ENCODE measurements at places on chromosomes 11 and 22.
A peak's percentile ranks its signal among the peaks of the same experiment; 100 is the strongest.

- no peak for DNase-seq
These were observed 796 bp downstream of the MYOD1 start for GRCh38 chr11:17719938-17720795.

GRCh38 chr11:830295-831117 is 2.2 kb upstream of the CD151 start:
- peak; percentile 49 for DNase-seq

DNA sequence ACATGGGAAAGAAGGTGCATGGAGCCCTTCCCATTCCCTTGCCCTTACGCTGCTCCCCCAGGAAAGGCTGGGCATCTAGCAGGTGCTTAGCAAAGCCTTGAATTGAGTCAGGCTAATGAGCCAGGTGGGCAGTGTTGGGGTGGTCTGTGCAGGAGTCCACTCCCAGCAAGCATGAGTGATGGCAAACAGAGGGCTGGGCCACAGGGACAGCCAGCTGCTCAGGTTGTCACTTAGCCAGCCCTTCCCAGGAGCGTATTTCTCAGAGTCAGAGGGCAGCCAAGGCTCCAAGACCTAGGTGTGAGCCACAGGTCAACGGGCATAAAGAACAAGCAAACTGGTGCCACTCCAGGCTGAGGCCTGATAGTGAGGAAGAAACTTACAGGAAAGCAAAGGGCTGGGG is 149.8 kb downstream of the DSCAML1 start:
- DNase-seq = no peak

- no peak for DNase-seq
These were observed 65.2 kb upstream of the ADA2 start for GRCh38 chr22:17284466-17284865.

DNA sequence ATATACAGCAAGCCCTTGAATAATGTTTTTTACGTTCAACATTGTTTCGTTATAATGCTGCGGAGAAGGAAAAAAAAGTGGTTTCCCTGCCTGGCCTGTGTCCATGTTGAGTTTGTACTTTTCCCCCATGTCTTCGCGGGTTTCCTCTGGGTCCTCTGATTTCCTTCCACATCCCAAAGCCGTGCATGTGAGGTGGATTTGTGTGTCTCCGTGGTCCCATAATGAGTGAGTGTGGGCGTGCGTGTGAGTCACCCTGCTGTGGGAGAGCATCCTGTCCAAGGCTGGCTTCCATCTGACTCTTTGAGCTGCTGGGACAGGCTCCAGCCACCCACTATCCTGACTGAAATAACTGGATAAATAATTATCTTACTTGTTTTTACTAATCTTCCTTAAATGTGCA is 29.6 kb upstream of the SNX19 start:
- no peak for DNase-seq

DNA sequence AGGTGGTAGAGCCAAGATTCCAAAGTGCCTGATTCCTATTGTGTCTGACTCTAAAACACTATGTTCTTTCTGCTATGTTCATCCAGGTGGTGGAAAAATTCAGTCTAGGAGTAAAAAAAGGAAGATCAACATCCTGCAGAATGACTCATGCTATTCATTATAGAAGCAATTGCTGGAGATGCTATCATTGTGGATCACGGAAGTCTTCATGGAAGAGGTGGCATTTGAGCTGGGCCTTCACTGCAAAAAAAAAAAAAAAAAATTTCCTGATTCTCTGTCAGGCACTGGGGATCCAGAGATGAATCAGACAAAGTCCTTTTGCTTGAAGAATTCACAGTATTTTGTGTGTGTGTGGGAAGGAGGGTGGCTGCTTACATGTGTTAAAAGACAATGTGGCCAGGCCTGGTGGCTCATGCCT is 1.4 kb upstream of the UVRAG start:
- DNase-seq = no peak

DNA sequence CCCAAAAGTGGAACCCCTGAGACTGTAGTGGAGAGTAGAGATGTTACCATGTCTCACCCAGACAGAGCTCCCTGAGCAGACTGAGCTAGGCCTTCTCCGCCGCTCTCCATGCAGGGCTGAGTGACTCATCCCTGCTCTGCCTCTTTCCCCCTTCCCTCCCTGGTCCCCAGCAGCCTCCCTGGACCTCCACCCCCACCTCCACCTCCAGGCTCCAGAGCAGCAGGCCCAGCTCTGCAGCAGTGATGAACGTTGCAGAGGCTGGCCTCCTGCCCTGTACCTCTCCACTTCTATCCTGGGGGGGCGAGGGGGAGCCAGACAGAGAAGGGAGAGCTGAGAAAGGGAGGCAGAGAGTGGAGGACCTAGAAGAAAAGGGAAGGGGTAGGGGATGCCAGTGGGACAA is 19.3 kb upstream of the ARAP1 start:
- DNase-seq = no peak

- no peak for DNase-seq
These were observed 31.2 kb downstream of the MTMR3 start for GRCh38 chr22:29914165-29914564.

DNA sequence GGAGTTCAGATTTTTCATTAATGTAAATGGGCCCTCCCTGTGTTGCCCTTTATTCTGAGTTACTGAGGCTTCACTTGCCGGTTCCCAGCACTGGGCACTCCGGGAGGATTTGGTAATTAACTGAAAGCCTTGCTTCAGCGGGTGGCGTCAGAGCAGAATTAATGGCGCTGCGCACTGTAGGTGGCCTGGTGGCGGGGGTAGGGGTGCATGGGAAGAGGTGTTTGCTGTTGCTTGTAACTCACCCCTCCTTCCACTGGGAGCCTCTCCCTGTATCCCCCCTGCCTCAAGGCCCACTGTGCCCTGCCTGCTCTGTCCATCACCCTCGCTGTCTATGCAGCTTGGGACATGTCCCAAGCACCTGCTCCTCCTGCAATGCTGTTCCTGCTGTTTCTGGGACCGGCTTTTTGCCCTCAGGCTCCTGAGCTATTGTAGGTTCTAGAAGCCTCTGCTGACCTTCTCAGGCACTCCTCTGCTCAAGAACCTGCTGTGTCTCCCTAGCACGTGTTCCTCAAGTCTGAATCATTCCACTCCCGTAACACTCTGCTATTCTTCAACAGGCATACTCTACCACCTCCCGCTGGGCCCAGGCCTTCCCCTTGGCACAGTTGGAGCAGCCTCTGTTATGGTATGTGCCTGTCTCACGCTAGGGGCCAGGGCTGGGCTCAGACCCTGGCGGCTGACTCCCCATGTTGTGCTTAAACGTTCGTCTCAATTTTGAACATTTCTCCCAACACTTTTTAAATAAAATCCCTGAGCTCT is 24.4 kb downstream of the ARHGAP8 start:
- DNase-seq = no peak

GRCh38 chr22:43777286-43777685 is 34.8 kb downstream of the EFCAB6 start:
- no peak for DNase-seq

DNA sequence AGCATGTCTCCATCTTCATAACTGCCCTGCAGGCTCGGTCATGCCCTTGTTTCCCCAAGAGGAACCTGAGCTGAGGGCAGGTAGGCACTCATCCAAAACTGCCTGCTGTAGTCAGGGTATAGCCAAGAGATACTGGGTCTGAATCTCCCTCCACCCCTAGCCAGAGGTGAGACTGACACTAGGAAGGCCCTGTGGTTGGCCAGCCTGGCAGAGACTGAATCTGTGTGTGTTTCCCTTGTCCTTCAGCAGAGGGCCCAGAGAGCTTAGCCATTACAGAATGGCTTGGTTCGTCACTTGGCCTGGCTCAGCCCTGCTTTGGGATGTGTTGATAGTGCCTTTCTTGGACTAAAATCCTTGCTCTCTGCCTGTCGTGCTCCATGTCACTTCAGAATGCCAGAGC is 79.3 kb upstream of the SUSD2 start:
- no peak for DNase-seq

DNA sequence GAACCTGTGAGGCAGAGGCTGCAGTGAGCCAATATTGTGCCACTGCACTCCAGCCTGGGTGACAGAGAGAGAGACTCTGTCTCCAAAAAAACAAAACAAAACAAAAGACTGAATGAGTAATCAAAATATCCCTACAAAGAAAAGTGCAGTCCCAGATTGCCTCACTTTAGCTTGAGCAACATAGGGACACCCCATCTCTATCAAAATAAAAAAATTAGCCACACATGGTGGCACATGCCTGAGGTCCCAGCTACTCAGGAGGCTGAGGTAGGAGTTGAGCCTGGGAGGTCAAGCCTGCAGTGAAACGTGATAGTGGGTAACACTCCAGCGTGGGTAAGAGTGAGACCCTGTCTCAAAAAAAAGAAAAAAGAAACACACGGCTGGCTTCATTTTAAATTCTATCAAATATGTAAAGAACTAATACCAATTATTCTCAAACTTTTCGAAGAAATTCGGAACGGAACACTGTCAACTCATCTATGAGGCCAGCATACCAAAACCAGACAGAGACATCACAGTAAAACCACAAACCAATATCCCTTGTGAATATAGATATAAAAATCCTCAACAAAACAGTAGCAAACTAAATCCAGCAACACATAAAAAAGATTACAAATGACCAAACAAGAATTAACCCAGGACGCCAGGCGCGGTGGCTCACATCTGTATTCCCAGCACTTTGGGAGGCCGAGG is 12.9 kb downstream of the CHEK2 start:
- no peak for DNase-seq

GRCh38 chr22:42635531-42635930 is 4.9 kb downstream of the ATP5MGL start:
- no peak for DNase-seq

GRCh38 chr11:44861849-44862557 is 88.7 kb downstream of the TP53I11 start:
- DNase-seq = peak; percentile 29

DNA sequence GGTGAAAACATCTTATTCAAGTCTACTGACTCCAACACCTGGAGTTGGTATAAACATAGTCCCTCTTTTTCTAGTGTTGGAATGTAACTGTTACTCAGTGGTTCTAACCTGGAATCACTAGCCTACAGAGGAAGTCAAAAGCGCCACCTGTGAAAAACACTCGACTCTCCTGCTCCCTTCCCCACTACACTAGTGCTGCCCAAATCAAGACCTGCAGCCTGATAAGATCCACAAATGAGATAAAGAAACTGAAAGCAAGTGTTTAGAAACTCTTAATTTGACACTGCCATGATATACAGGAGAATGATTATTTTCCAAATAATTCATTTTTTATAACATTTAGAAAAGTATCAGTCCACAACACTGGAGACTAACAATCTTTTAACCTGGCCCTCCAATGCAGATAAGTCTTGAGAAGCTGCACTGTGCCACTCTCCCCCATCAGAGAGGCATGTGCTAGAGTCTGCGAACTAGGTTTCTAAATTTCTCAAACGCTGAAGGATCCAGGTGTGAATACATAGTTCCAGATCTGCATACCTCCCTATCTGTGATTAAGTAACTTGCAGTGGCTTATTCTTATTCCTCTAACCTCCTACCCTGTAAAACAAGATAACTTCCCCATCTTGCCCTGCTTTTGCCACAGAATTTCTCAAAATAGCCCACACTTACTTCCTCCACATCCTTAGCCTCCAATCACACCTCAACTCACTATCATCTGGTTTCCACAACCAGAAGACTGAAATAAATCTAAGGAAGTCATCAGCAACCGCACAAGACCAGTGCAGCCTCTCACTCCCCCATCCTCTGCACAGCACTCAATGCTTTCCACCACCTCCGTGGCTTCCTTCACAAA is 88.1 kb downstream of the RRAS2 start:
- DNase-seq = no peak

- no peak for DNase-seq
These were observed 2.0 kb downstream of the SLC15A3 start for GRCh38 chr11:60950024-60950423.

DNA sequence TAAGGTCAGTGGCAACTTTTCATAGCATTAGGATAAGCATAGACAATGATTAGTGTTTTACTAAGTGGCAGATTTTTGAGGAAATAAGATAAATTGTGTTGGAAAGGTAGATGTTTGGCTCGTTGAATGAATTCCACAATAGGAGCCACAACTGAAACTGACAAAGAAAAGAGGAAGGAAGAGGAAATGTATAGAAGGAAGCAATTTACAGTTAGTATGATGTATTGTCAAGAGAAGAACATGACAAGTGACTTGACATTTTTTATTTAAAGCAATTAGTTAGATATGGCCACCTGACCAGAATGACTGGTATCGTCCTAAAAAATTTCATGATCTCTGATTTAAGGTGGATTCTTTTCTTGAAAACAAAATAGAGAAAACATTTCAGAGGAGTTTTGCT is 3.1 kb upstream of the RAG2 start:
- no peak for DNase-seq

GRCh38 chr22:40714499-40715337 is 35.4 kb downstream of the MCHR1 start:
- DNase-seq = no peak

DNA sequence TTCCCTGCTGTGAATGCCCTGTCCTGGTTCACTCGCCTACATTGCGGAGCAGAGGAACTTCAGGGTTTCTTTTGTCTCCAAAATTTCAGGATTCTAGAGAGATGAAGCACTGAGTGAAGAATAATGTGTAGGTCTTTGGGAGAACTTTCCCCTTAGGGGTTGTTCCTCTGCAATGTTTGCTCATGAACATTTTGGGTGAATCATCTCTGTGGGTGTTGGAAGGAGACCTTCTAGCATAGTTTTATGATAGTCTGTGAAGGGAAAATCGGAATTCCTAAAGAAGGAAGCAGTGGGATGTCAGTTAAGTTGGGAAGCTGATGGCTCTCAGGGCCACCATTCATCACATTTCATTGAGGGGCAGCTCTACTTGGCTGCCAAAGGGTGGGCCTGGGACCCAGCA is 64.8 kb downstream of the MIAT start:
- no peak for DNase-seq

- DNase-seq = no peak
These were observed 23.4 kb downstream of the C2CD3 start for GRCh38 chr11:74147199-74147929.

- DNase-seq = no peak
These were observed 32.4 kb upstream of the SEPTIN5 start for GRCh38 chr22:19681863-19682245.

GRCh38 chr11:67586568-67587250 is 3.1 kb downstream of the GSTP1 start:
- no peak for DNase-seq

GRCh38 chr11:35661534-35661933 is 1.0 kb upstream of the TRIM44 start:
- DNase-seq = no peak

GRCh38 chr11:12962306-12962705 is 46.8 kb upstream of the RASSF10 start:
- no peak for DNase-seq

DNA sequence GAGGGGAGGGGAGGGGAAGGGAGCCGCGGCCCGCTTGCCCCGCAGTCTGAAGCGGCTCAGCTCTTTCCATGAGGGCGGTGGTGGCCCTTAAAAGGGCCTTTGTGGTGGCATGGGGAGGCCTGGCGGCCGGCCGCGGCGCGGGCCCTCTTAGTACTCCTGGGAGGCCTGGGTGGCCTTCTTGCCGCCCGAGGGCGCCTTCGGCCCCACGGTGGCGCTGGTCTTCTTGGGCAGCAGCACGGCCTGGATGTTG is 6.9 kb downstream of the DPAGT1 start:
- no peak for DNase-seq

- no peak for DNase-seq
These were observed 40.4 kb downstream of the SHISAL1 start for GRCh38 chr22:44272401-44272771.

Measured in T-helper 1 cell (primary cell).